Stimulated activated CD8-positive, alpha-beta memory T cell treated with anti-CD3 and anti-CD28 coated beads, Interleukin-7, amount 100 ng/mL, for 24 hours (primary cell): ENCODE measurements at places on chromosomes 7 and 10.

DNA sequence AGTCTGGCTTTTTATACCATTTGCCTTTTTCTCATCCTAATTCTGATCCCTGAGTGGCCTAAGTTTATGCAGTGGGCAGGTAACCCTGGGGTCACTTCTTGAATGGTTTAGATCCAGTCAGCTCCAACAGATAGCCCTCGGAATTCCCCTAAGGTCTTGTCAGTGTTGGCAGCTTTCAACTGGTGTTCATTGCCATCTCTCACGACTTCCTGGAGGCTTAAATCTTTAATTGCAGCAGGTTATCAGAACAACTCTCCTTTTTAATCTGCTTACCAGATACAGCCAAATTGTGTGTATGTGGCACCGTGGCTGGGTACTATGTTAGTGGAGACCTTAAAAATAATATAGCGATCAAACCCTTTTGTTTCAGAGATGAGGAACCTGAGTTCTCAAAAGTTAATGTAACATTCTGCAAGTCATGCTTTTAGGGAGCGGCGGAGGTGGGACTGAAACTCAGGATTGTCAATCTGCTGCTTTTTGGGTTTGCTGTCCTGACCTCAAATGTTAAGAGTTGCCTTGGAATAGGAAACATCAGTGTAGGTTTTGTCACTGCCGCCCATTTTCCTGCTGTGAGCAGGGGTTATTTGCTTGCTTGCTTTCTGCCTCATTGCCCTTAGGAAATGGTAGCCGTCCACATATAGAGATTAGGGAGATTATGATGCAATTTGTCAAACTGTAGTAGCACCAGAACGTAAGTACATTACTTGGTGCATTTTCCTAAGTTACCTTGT, 818 bp downstream of the DLD start:
- no peak for DNase-seq

DNA sequence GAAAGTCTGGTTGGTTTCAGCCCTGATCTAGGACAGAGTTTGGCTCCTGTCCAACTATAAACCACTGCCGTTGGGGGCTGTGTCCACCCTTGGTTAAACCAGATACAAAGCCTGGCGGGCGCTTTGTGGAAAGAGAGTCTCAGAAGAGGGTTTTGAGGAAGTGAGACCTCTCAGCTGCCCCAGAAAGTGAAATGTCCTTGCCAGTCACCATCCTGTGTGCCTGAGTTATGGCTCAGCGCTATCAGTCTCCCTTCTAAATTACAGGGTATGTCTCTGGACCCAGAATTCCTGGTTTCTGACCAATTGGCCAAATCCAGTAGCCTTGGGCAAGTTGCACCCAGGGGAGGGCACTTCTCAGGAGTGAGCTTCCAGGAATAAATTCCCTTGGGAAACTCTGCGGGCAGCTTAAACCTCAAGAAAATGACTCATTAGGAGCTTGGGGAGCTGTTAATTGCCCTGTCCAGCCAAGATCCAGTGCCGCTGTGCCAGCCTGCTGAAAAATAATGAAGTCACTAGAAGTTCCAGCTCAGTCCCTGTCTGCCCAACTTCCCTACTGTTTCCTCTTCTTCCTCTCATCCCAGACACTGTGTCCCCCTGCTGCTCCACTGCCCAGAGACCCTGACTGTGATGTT, 66.7 kb upstream of the PDZD8 start:
- no peak for DNase-seq

DNA sequence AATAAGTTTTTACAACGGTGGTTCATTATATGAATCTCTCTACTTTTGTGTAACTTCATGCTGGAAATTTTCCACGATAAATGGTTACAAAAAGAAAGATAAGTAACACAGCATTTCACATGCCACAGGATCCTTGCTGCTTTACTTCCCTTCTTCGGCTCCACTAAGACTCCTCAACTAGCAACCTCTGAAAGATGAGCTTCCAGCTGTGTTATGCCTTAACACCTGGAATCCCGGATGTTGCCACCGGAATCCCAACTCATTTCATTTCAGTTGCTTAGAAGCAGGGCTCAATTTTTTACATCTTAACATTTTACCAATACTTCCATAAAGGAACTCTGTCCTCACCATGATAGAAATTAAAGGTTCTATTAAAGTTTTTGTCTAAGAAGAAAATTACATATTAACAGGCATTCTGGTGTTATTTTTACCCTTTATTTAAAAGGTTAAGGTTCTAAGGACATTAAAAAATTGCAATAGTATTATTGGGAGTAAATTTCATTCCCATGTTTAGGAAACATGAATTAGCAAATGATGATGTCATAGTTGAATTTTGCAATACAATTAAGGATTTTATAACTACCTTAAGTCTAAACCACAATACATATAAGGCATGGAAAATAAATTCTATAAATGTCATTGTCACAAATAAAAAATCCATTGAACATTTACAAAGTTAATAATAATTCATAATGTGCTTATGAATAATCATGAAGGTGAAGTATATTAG, 57.1 kb upstream of the IL6 start:
- no peak for DNase-seq

DNA sequence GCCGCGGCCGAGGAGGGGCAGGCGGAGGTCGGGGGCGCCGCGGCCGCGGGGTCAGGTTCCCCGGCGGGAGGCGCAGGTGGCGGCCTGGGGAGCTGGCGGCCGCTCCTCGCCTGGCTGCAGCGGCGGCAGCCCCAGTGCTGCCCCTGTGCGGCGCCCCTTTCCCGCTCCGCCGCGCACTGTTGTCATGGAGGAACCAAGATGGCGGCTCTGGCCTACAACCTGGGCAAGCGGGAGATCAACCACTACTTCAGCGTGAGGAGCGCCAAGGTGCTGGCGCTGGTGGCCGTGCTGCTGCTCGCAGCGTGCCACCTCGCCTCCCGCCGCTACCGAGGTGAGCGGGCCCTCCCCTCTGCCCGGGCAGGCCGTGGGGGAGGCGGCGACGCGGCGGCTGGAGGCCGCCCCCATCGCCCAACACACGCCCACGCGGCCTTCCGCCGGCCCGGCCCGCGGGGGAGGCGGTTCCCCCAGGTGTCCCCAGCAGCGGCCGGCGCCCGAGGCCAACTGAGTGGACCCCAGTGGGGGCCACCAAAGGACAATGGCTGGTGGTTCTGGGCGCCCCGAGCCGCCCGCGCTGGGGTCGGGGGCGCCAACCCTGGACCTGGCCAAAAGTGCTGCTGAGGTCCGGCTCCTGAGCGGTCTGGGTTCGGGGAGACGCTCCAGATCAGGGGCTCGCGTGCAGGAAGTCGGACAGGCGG, 425 bp downstream of the CASD1 start:
- peak; percentile 40 for DNase-seq

GRCh38 chr10:91412354-91413087, 2.4 kb downstream of the HECTD2 start:
- DNase-seq = no peak

DNA sequence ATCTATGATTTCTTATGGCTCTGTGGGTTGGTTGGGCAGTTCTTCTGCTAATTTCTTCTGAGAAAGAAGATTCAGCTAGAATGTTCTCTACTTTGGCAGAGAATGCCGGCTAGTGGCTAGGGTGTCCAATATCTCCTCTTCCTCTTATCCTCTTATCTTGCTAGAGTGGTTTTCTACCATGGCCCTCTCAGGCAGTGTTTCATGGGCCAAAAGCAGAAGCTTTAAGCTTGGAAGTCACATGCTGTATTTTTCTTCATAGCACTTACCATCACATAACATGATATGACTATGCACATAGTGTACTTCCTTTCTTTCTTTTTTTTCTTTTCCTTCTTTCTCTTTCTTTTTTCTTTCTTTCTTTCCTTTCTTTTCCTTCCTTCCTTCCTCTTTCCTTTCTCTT, 140.0 kb downstream of the ITGB8 start:
- no peak for DNase-seq
